ENCODE measurements at places on chromosomes 1 and 21. TPM values are rescaled to one million over a fixed set of nuclear protein-coding genes. Genes with fewer than 3 reads are reported as not detected.

DNA sequence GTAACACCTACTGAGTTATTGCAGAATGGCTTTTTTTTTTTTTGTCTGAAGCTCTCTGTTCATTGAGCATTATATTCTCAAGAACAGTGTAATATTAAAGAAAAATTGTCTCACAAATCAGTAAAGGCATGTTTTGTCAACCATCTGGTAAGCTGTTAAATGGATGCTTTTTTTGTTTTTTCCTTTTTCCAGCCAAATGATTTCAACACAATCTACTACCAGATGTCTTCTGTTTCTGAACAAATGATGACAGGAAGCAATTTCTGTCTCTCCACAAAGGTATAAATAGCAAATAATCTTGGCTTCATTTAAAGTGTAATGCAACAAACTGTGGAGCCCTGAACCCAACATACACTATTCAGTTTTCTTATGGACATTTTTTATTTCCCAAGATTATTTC is 78.6 kb upstream of the RGS2 start:
- no peaks in the 10 kb centered on the region for H3K4me1 ChIP-seq
- H3K36me3 ChIP-seq = no peaks in the 10 kb centered on the region
- DNase-seq = no peak
- H3K4me3 ChIP-seq = no peak overlapping the region

- no peaks in the 10 kb centered on the region for H3K36me3 ChIP-seq
- no peak for DNase-seq
- no peak overlapping the region for H3K4me3 ChIP-seq
Observed at GRCh38 chr1:1034439-1034781, 14.5 kb downstream of the AGRN start.

DNA sequence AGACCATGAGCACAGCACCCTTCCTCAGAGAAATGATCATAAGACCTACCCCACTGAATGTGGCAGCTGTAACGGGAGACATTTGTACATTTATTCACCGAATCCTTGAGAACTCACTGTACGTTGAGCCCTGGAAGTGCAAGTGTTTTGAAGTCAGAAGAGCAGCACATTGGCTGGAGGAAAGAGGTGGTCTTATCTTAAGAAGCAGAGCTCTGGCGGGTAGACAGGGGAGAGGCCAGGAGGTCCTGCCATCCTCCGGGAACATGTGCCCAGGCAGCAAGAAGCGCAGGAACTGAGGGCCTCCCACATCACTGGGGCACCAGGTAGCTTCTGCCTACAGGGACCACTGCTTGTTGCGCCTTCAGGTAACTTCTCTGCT is 169.2 kb upstream of the IRF2BP2 start:
- peak; percentile 23 for DNase-seq
- H3K27ac ChIP-seq = peak overlapping the region; percentile 85
- no peak overlapping the region for H3K4me3 ChIP-seq
- no peaks in the 10 kb centered on the region for H3K27me3 ChIP-seq
- H3K36me3 ChIP-seq = no peaks in the 10 kb centered on the region

- no peaks in the 10 kb centered on the region for H3K36me3 ChIP-seq
- no peak overlapping the region for H3K4me3 ChIP-seq
- DNase-seq = no peak
- H3K4me1 ChIP-seq = no peaks in the 10 kb centered on the region
Observed at GRCh38 chr1:2373551-2374251, 17.7 kb downstream of the MORN1 start.

- H3K4me1 ChIP-seq = no peaks in the 10 kb centered on the region
- no peaks in the 10 kb centered on the region for H3K36me3 ChIP-seq
- H3K27ac ChIP-seq = no peak overlapping the region
- DNase-seq = no peak
- no peaks in the 10 kb centered on the region for H3K27me3 ChIP-seq
Observed at GRCh38 chr1:63859480-63860275, 85.9 kb downstream of the ROR1 start.

DNA sequence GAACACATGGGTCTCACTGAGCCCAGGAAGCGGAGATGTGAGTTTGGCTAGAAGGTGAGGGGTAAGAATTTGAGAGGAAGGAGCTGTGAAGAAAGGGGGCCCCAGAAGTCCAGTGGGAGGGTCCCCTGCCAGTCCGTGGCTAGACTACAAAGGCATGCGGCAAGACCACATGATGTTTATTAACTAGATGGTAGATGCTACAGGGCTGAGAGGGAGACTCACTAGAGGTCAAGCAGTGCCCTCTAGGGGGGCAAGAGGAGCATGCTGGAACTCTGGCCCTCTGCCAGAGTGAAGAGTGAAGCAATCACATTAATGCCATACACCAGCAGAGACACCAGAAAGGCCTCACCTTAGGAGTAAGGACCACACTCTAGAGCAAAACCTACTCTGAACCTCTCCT is 12.2 kb downstream of the KIAA0319L start:
- peaks cover 48% of the 10 kb centered on the region for H3K4me1 ChIP-seq
- peaks cover 18% of the 10 kb centered on the region for H3K36me3 ChIP-seq
- peak; percentile 83 for DNase-seq
- peak overlapping the region; percentile 34 for H3K4me3 ChIP-seq
- peak overlapping the region; percentile 24 for H3K27ac ChIP-seq

DNA sequence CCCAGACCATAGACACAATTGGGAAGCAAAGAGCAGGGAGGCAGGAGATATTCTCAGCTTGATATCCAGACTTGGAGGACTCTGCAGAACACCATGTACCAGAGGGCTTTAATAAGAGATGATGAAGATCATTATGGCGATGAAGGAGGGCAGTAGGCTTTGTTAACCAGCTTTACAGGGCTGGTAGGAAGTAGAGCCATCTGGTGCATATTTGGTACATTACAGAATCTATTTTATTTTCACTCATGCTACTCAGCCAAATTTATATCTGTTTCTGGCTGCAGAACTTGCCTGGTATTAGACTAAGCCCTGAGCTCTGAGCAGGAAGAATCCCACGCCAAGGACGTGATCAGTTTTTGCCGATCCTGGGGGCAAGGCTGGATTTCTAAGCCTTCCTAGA is 61.8 kb upstream of the SYT6 start:
- no peaks in the 10 kb centered on the region for H3K36me3 ChIP-seq
- H3K4me3 ChIP-seq = no peak overlapping the region
- no peak for DNase-seq
- no peaks in the 10 kb centered on the region for H3K27me3 ChIP-seq

DNA sequence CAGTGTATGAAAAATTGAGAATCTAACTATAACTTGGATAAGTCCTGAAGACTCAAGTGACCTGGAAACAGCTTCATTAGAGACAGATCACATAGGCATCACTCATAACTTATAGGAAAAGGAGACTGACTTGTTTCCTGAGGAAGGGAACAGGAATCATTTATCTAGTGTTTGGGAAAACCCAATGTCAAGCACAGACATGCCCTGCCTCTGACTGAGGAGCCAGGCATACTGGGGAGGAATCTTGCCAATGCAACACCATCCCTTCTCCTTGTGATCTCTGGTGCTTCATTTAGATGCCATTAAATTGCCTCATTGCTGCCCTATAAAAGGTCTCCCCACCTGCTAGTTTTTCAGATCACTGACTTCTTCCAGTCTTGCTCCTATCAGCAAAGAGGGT is 10.3 kb downstream of the LCE4A start:
- H3K4me1 ChIP-seq = no peaks in the 10 kb centered on the region
- no peak overlapping the region for H3K27ac ChIP-seq
- H3K4me3 ChIP-seq = no peak overlapping the region
- no peak for DNase-seq
- no peaks in the 10 kb centered on the region for H3K27me3 ChIP-seq
- H3K36me3 ChIP-seq = no peaks in the 10 kb centered on the region

DNA sequence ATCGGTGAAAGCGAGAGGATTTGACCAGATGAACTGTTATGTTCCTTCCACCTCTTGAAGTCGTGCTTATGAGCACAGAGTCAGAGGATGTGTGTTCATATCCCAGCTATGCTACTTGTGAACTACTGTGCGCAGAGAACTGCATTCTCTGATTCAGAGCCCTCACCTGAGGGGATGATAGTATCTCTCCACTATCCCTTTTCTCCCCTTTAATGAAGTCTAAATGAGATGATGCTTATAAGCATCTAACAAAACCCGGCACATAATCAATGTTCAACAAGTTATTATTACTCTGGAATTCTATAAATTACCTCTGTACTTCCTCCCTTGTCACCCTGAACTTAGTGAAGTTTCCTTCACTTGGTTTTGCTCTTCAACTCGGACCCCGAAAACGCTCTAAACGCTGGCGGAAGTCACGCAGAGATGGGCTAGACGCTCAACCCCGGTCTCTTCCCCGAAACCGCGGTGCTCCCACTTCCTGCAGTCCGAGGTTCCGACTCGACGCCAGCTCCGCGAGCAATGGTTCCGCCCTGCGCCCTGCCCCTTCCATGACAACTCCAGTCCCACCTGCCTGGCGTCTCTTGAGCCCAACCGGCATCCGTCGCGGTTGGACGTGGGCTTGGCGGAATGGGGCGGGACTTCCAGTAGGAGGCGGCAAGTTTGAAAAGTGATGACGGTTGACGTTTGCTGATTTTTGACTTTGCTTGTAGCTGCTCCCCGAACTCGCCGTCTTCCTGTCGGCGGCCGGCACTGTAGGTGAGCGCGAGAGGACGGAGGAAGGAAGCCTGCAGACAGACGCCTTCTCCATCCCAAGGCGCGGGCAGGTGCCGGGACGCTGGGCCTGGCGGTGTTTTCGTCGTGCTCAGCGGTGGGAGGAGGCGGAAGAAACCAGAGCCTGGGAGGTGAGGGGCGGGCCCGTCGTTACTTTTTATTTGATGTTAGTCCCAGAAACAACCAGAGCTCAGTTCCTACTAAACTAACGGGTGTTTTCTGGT is at the start of gene NUF2:
Gene NUF2, plus strand, starts transcription at position 644 of the 995 bp plus-strand sequence. CDS start 4,098 bp downstream, outside the sequence.
- H3K4me3 ChIP-seq = peak within 1 kb of the TSS; percentile 77
- H3K36me3 ChIP-seq = peaks cover 28% of the 10 kb centered on the region

GRCh38 chr1:219326843-219327242 is 153.2 kb downstream of the LYPLAL1 start:
- no peak overlapping the region for H3K4me3 ChIP-seq
- H3K27me3 ChIP-seq = no peaks in the 10 kb centered on the region
- no peak overlapping the region for H3K27ac ChIP-seq

DNA sequence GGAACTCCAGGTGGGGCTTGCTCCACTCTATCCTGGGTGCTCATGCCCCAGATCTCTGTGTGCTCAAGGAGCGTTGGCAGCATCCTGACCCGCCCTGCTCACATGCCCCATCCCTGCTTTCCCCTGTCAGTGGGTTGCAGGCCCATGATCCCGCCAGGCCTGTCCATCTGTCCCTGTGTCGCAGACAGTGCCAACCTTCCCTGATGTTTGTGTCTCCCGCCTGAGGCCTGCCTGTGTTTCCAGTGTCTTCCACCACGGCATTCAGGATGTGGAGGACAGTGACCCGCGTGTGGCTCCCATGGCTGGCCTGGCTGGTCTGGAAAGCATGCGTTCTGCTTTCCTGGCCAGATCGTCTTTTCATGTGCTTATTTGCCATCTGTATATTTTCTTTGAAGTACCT is 82.9 kb downstream of the PCBP3 start:
- no peak overlapping the region for H3K27ac ChIP-seq
- no peaks in the 10 kb centered on the region for H3K36me3 ChIP-seq
- DNase-seq = no peak
- H3K4me1 ChIP-seq = no peaks in the 10 kb centered on the region
- H3K4me3 ChIP-seq = no peak overlapping the region

DNA sequence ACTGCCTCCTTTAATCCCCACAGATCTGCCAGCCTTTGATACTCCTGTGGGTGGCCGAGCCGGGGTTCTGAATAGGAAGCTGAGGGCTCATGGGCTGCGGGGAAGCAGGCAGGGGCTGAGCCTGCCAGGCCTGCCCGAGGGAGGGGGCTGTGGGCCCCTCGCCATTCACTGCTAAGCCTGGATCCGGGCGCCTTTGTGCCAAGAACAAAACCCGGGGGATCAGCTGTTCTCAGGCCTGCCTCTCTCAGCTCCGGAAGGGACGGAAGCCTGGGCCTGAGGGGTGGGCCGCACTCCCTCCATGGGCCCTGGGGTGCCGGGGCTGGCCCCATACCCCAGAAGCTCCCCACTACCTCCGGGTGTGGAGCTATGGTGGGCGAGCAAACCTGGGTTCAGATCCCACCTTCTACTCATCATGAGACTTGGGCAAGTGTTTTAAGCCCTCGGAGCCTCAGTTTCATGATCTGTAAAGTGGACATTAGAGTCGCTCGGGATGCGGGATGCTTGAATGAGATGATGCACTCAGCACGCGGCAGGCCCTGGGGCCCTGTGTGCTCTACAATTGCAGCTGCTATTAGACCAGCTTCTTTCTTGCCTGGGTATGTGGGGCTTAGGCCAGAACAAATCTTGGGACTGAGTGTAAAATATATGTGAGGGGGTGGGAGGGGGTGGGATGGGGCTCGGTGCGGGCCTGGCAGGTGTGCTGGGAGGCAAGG is 19.2 kb upstream of the EPHA2 start:
- no peaks in the 10 kb centered on the region for H3K36me3 ChIP-seq
- no peaks in the 10 kb centered on the region for H3K27me3 ChIP-seq
- no peak overlapping the region for H3K27ac ChIP-seq
- H3K4me1 ChIP-seq = peaks cover 24% of the 10 kb centered on the region
- DNase-seq = no peak

DNA sequence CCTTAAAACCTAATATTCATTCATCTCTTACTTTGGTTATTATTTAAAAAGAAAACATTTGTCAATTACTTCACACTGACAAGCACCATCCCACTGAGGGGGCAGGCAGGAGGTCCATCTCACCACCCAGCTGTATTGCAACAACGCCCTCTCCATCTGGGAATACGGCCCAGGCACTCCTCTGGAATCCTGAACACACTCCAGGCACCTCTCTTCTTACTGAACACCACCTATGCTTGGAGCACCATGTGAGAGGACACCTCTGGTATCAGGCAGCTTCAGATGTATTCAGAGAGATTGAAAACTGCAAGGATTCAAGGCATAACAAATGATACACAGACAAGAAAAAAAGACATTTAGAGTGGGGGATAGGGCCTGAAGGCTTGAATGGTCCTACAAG is 147.1 kb downstream of the CACNA1E start:
- no peaks in the 10 kb centered on the region for H3K27me3 ChIP-seq
- no peak overlapping the region for H3K27ac ChIP-seq
- H3K4me3 ChIP-seq = no peak overlapping the region

Gene PSMD4
- 190 TPM for polyA plus RNA-seq

Gene MXRA8
- polyA plus RNA-seq = not detected

Gene DPYD
- 144 TPM for polyA plus RNA-seq

Gene ADAM30
- not detected for polyA plus RNA-seq

Gene PLA2G2D
- polyA plus RNA-seq = 0.08 TPM

Gene CTSK
- polyA plus RNA-seq = 2.4 TPM

Gene LCE2A
- not detected for polyA plus RNA-seq

Gene PCAT6
- polyA plus RNA-seq = not detected

Gene KIF2C
- polyA plus RNA-seq = 0.24 TPM

Gene SPRR5
- not detected for polyA plus RNA-seq

Gene LMOD1
- not detected for polyA plus RNA-seq
